ENCODE measurements at places on chromosomes 6 and 20.

DNA sequence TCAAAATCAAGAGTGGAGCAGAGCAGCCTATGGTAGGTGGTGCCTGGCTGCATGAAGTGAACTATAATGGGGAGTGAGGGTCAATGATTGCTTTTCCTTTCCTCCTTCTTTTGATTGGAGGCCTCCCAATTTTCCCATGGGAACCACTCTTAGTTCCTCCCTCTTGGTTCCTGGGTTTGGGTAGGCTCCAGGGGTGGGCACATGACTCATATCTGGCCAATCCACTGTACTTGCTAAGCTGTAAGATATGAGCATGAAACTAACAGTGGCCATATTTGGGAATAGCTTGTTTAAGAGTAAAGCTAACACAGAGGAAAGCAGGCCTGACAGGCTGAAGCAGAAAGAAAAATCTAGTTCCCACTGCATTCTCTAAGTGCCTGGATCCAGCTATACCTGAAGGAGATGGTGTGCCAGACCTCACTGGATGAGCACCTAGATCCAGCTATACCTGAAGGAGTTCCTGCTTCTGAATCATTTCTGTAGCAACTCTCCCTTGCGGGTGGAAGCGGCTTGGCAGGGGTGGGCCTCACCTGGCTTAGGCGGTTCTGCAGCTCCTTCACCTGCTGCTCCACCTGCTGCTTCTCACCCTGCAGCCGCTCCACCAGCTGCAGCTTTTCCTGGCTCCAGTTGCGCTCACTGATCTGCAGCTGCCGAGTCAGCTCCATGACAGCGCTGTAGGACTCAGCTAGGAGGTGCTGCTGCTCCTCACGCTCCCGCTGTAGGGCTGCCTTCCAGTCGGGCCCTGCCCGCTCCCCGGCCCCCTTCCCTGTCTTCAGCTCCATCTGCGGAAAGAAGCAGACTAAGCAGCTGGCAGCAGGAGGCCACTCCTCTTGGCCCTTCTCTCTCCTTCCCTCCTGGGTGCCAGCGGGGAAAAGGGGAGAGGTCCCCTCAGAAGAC, 29.0 kb upstream of the DSN1 start:
- no peak for DNase-seq

DNA sequence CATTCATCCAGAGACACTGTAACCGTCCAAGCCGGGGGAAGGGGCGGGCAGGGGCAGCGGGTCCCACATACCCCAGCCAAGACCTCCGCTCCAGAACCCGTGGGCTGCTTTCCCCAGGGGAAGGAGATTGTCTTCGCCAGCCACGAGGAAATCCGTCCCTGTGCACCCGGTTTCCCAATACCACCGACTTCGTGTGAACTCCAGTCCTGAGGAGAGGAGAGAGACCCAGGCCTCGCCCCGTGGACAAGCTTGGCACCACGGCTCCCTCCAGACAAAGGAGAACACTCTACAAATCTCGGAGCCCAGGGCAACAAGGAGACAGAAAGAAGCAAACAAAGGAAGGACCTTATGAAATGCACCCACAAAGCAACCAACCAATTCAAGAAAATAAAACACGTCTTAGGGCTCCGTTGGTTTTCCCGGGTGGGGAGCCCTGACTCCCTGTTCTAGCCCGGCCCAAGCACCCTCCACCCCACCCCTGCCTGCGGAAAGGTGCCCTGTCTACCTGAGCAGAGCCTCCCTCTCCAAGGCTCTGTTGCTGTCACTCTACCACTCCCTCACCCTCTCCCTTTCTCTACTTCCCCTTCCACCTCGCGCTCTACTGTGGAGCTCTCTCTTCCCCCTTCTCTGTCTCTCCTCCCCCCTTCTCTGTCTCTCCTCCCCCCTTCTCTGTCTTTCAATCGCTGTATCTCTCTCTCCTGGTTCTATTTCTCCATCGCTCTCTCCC, 1382.8 kb upstream of the DEFB115 start:
- DNase-seq, result no peak

- DNase-seq, result no peak
Measured at GRCh38 chr6:16654701-16655100, 106.6 kb downstream of the ATXN1 start.

- DNase-seq, result no peak
Measured at GRCh38 chr6:54419885-54420284, 111.6 kb downstream of the TINAG start.

GRCh38 chr6:5667737-5668136, 339.0 kb downstream of the NRN1 start:
- DNase-seq, result no peak

- peak; percentile 15 for DNase-seq
Measured at GRCh38 chr6:46848684-46849360, 55.6 kb downstream of the MEP1A start.

DNA sequence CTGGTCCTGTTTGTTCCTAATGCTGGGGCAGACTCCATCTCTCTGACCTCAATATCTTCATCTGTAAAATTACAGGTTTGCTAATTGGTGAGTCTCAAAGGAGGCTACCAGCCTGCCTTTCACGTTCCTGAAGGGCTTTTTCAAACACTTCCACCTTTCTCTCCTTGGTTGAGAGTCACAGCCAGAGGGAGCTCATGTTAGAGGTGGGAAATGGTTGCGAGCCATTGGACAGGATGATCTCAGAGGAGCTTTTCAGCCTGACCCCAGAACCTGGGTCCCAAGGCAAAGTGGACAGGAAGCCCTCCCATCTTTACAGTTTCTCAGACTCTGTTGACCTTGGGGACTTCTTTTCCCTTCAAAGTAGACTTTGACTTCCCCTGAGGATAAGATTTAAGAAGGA, 37.6 kb downstream of the NDUFAF5 start:
- DNase-seq, result no peak

DNA sequence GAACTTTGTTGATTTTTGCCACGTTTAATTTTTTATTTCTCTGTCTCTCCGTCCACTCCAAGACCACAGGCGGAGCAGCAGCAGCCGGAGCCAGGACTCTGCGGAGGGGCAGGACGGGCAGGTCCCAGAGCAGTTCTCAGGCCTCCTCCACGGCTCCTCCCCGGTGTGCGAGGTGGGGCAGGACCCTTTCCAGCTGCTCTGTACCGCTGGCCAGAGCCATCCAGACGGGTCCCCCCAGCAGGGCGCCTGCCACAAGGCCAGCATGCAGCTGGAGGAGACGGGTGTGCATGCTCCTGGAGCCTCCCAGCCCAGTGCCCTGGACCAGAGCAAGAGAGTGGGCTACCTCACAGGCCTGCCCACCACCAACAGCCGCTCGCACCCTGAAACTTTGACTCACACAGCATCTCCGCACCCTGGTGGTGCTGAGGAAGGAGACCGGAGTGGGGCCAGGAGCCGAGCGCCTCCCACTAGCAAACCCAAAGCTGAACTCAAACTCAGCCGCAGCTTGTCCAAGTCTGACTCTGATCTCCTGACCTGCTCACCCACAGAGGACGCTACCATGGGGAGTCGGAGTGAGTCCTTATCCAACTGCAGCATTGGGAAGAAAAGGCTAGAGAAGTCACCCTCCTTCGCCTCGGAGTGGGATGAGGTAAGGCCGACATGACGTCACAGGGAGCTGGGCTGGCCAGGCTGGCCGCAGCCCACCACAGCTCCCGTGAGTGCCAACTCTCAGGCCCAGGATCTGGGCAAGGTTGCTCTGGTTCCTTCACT, 123.5 kb downstream of the TCP11 start:
- no peak for DNase-seq

DNA sequence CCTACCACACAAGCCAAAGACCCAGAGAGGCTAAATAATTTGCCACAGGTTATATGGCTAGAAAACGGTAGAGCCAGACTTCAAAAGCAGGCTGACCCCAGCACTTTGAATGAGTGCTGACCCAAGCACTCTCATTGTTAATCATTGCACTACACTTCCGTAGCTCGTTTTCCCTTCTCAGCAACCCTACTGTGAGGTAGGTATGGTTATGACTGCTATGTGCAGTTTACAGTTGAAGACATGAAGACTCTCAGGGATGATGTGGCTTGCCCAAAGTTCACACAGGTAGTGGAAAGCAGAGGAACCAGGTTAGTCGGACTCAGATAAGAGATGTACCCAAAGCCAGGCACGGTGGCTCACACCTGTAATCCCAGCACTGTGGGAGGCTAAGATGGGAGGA, 33.5 kb upstream of the RIMS4 start:
- DNase-seq, result no peak

DNA sequence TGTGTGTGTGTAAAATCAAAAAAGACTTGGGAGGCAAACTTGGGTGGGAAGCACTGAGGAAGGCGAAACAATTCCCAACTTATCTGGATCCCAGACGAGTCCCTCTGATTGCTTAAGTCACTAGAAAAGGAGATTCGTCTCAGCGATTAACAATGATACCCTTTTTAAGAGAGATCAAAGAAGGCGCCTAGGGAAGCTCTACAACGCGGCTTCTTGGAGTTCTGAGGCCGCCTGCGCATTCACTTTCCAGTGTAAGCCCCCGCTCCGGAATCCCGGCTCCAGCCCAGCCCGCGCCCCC, 8.7 kb upstream of the TBX18 start:
- DNase-seq, result no peak

GRCh38 chr20:9258901-9259300, 190.0 kb downstream of the PLCB4 start:
- DNase-seq, result no peak

DNA sequence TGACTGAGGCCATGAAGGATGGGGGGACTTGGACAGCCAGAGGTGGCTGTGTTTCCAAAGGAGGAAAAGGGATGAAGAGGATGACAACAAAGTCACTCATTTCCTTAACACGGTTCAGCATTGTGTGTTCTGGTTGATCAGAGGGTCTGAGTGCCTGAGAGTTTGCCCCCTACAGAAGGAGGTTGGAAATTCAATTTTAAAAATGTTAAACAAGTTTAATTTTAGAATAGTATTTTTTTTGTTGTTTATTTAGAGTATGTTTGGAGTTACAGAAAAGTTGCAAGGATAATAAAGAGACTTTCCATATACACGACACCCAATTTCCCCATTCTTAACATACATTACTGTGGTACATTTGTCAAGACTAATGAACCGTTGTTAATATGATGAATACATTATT, 10.3 kb upstream of the VAPB start:
- no peak for DNase-seq

GRCh38 chr20:52675375-52675774, 296.8 kb upstream of the TSHZ2 start:
- no peak for DNase-seq

- DNase-seq, result no peak
Measured at GRCh38 chr6:15255481-15255880, 9.6 kb downstream of the JARID2 start.

DNA sequence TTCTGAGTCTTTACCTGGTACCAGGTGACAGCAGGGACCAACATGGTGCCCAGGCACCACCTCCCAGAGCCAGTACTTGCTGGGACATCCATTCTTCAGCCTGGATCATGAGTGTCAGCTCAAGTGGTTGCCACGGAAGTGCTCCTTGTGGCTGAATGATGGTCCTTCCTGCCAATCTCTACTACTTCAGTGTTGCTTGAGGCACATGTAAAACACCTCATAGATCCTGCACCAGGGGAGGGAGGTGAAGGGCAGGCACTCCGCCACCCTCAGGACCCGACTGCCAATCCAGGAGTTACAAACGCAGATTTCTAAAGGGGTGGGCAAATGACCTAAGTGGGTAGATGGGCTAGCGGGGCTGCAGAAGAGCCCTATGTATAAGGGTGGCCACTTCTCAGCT, 226.0 kb downstream of the PREX1 start:
- no peak for DNase-seq

GRCh38 chr6:75551367-75551952, 50.2 kb upstream of the SENP6 start:
- DNase-seq, result no peak

GRCh38 chr6:150991487-150991886, 126.0 kb downstream of the MTHFD1L start:
- DNase-seq, result no peak

- DNase-seq, result no peak
Measured at GRCh38 chr6:156844089-156844488, 66.9 kb downstream of the ARID1B start.

GRCh38 chr6:138310294-138310693, 67.4 kb upstream of the SMIM28 start:
- DNase-seq, result no peak

DNA sequence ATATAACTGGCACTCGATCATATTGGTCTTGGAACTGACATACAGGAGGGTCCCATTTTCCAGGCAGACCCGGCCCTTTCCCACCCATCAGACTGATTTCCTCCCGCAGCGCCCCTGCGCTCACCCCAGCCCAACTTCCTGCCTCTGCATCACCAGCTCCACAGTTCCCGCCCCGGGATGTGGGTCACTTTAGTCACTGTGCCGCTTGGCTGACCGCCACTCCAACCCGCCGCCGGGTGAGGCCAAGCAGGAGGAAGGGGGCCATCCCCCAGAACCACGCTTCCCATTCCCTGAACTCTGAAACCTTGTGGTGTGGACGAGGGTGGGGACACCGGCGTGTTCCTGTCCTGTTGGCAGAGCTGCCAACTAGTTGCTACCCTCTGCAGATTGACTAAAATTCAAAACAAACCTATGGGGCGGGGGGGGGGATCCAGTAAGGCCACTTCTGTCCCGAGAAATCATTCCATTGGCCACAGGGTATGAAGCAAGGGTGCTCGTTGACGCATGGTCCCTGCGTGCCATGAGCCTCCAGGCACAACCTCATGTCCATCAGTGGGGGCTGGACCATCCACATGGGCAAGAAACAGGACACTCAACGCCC, 12.3 kb downstream of the TGM2 start:
- no peak for DNase-seq

DNA sequence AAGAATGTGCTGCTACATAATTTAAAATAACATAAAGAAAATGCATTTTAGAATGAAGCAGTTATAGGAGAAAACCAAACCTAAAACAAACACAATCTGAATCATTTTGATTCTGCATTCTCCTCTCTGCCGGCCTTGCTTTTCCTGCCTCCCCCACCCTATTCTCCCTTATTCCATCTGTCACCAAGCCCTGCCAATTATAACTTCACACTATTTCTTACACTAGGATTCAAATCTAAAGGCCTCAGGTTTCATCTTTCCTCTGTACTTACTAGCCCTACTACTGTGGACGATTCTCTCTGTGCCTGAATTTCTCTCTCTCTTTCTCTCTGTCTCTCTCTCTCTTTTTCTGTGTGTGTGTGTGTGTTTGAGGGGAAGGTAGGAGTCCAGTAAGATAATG, 18.7 kb upstream of the PRIM2 start:
- DNase-seq, result no peak

DNA sequence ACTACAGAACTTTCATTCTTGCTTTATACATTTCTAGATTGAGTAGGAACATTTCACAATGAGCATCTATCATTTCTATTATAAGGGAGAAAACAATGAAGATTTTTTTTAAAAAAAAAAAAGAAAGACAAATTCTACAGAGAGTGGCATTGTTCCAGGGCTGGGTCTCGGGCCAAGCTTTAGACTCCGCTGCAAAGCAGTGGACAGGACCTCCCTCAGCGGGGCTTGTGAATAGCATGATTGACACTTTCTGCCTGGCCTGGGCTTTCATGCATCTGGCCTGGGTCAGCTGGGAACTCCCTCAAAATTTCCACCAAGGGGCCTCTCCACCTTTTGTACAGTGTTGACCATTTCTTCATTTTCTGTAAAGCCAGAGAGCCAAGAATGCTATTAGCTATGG, 55.8 kb upstream of the HIVEP2 start:
- no peak for DNase-seq

GRCh38 chr6:157433678-157434081, 52.7 kb downstream of the ZDHHC14 start:
- DNase-seq, result no peak

GRCh38 chr6:148116001-148116400, 226.6 kb upstream of the SASH1 start:
- no peak for DNase-seq

- DNase-seq, result no peak
Measured at GRCh38 chr6:165096868-165097267, 212.5 kb downstream of the C6orf118 start.

GRCh38 chr6:65671922-65672321, 35.1 kb downstream of the EYS start:
- DNase-seq, result no peak

GRCh38 chr6:107108201-107108890, 7.0 kb downstream of the BEND3 start:
- no peak for DNase-seq

Measured in stimulated activated CD4-positive, alpha-beta T cell treated with anti-CD3 and anti-CD28 coated beads, TNF-alpha, amount 100 ng/mL, for 48 hours (primary cell).